ENCODE measurements at places on chromosomes 12 and 14. TPM values are rescaled to one million over a fixed set of nuclear protein-coding genes. Genes with fewer than 3 reads are reported as not detected.

CNTN1 gene
- total RNA-seq: 0.90 TPM

LRFN5 gene
- 43.0 TPM for total RNA-seq

AQP5 gene
- total RNA-seq: not detected

KLHL33 gene
- total RNA-seq: 0.04 TPM

GRIN2B gene
- not detected for total RNA-seq
